ENCODE measurements at places on chromosomes 5 and 9. TPM values are rescaled to one million over a fixed set of nuclear protein-coding genes. Genes with fewer than 3 reads are reported as not detected.

GRCh38 chr5:53488195-53488722 lies 7.8 kb downstream of the FST start:
- DNase-seq = no peak

DNA sequence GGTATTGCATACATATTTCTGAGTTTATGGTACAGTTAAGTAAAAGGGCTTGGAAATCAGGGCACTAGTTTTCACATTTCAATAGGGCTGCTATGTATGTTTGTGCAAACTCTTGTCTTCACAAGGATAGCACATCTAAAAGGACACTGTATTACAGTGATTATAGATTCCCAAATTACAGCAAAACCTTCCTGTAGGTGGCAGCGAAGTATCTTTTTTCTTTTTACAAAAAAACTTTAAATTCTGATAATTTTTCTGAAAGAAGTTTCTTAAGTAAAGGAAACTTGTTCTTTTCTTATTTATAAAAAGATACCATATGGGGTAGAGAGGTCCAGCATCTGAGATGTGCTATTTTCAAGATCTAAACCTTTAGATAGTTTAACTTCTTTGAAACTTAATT lies 337.8 kb downstream of the PTPRD start:
- DNase-seq = no peak

The GRM6 gene
- not detected for total RNA-seq

GRCh38 chr5:148849461-148849860 lies 23.1 kb downstream of the ADRB2 start:
- no peak for DNase-seq

The IFNK gene
- not detected for total RNA-seq

- DNase-seq = no peak
Observed at GRCh38 chr5:43889233-43889632, 286.3 kb downstream of the NNT start.

GRCh38 chr9:134932606-134933005 lies 14.9 kb upstream of the FCN1 start:
- no peak for DNase-seq

The BAAT gene
- total RNA-seq = not detected

GRCh38 chr5:94551858-94552257 lies 66.5 kb downstream of the KIAA0825 start:
- no peak for DNase-seq

The SPINK7 gene
- total RNA-seq = not detected

The F12 gene
- total RNA-seq = not detected

DNA sequence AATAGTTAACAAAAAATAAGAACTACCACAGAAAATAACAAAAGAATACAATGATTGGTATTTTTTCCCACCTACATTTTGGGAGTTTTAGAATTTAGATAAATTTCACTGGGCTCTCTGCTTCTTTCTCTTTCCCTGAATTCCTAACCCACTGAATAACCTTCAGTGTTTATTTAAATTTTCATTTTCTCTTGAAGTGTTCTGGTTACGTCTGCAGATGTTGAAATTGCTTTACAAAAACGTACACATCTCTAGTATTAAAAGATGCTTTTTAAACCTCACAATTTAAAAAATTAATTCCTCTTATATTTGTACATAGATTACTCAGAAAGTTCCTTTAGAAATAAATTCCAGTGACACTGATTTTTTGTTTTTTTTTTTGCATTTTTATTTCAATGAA lies 158.7 kb upstream of the TUT7 start:
- DNase-seq = no peak

The DIRAS2 gene
- total RNA-seq = not detected

- no peak for DNase-seq
Observed at GRCh38 chr5:100479079-100479688, 56.0 kb upstream of the FAM174A start.

DNA sequence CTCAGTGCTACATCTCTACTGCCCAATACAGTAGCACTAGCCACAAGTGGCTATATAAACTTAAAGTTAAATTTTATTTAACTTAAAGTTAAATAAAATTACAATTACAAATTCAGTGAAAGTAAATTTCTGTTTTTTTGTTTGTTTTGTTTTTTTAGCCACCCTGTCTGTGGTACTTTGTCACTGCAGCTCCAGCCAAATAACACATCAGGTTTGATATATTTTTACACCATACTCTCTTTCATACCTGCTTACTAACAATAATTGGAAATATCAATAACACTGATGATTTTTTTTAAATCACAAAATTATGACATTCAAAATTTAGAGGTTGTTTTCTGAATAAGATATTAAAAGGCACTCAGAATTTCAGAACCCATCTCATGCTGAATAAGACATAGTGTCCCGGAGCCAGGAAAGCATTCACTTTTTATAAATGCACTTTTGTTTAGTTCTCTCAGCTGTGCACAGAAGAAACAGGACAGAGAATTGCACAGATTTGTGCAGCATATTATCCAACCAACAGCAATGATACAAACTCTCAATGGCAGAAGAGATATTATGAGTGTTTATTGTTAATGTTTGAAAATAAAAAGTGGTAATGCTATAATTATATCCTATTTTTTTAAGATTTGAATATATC lies 92.6 kb downstream of the EDIL3 start:
- DNase-seq = no peak
